Hepatocyte (in vitro differentiated cells): ENCODE measurements at places on chromosomes 5 and 9. TPM values are rescaled to one million over a fixed set of nuclear protein-coding genes. Genes with fewer than 3 reads are reported as not detected.

- no peak for DNase-seq
Observed at GRCh38 chr9:91359734-91360470, 1.8 kb downstream of the AUH start.

DNA sequence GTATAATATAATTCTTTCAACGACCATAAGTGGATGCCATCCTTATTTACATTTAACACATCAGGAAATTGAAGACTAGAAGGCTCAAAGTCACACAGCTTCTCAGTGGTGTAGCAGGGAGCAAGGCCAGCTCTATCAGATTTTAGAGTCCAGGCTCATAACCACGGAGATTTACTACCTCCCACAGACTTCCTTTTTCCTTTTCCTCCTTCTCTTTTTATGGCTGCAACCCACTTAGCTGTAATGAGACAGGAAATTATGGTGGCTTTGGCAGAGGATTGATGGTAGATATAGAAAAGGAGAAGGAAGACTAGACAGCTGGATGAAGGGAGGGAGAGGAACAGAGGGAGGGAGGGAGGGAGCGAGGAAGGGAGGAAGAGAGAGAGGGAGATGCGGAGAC lies 47.4 kb downstream of the SPEF2 start:
- DNase-seq, result no peak

DNA sequence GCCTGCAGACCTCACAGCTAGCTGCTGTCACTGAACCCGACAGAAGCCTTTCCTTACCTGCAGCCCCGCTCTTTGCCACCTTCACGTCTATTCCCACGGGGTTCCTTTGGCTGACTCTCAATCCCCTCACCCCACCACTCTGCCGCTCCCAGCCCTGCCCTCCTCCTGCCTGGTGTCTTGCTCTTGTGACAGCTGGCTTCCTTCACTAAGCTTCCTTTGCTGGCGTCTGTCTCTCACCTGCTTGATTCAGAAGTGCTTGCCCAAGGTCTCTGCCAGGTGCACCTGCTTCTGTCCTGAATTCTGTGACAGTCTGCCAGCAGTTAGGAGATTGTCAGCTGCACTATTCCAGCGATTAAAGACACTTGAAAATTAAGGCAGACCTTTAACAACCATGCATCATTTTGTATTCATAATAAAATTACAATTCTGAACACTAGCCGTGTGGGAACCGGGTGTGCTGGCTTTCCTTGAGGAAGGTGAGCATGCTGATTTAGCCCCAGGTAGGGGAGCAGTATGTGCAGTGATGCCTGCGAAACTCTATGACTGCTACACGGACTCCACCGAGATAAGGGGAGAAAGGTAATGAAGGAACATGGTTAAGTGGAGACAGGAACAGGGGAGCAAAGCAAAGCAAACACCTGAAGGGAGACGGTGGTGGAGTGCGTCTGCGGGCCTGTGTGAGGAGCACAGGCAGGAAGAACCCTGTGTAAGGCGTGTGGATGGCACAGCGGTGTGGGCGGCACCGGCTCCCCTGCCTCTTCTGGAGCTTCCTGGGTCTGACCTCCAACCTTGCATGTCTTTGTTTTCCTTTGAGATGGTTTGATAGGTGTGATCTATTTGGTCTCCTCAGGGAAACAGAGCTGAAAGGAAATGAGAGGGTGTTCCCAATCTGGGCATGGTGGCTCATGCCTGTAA lies 80.1 kb upstream of the CACNA1B start:
- no peak for DNase-seq

- no peak for DNase-seq
Observed at GRCh38 chr9:32180597-32180996, 203.8 kb upstream of the ACO1 start.

DNA sequence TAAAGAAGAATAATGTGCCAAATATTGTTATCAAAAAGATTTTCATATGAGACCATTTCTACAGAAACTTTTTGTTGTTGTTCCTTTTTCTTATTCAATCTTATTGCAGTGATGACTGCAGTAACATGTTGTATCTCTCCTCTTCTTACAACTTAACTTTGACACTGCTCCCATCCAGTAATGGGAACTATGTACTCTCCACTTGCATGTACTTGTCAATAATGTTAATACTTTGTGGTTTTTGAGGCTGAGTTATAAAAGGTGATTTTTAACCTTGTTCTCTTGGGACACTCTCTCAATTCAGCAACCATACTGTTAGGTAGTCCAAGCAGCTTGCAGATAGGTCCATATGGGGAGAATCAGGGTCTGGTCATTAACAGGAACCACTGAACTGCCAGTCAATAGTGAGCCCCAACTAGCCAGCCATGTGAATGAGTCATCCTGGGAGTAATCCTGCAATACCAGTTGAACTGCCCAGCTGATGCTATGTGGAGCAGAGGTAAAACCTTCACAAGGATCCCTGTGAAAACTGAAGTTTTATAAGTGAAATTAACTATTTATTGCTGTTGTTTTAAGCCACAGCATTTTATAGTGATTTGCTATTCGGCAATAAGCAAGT lies 199.6 kb upstream of the DAB2 start:
- peak; percentile 83 for DNase-seq

DNA sequence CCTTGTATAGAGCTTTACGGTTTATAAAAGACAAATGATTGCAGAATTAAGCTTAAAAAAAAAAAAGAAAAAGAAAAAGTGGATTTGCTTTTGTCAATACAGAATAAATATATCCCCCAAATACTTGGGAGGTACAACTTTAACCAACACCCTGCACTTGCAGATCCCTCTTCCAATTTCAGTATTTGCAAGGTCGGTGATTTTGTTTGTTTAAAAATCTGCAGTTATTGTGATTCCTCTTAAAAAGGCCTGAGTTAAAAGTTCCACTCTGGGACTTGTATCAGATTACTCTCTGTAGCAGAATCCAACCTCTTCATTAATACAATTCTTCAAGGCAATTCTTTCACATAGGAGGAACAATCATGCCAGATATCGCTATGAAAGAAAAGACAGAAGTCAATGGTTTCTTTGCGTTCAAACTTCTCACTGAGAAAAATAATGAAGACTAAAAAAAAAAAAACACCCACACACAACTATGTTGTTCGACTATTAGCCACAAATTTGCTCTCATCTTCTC lies 400.9 kb downstream of the EBF1 start:
- DNase-seq, result no peak

DNA sequence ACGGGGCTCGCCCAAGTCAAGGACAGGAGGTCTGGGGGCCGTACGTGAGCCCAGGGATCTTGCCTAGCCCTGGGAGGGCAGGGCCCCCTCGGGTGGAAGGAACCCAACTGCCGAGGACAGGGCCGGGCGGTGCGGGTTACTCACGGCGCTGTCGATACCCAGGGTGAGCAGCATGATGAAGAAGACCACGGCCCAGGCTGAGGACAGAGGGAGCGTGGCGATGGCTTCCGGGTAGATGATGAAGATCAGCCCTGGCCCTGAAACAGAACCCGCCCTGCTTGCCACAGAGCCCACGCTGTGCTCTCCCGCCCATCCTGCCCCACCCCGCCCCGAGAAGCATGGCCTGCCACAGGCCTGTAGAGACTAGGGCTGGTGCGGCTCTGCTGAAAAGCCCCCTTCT lies 34.1 kb downstream of the SLC6A3 start:
- no peak for DNase-seq

GRCh38 chr5:176650354-176650884 lies 3.1 kb downstream of the TSPAN17 start:
- DNase-seq, result no peak

DNA sequence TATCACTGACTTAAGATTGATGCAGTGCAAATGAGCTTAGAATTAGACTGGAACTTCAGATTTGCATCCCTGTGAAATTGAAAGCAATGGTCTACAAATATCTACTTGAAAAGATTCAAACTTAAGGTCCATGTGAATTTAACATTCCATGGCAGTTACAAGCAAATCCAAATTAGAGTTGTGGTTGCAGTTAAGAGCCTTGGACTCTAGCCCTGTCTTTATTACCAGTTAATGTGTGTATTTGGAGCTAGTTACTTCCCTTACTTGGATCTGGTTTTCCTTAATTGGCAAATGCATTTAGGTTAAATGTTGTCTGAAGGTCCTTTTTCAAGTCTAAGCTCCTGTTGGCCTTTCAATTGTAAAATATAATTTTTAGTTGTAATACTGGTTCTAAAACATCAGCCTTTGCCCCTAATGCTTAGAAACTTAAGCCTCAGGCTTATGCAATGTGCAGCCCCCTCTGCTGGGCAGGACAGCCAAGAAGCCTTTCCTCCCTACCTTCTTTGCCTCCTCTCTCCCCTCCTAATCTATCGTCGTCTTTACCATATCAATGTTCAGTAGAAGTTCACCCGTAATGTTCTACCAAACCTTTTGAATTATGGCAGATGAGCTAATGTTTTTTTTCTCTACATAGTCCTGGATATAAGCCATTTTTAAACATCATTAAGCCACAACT lies 59.5 kb downstream of the ERMP1 start:
- no peak for DNase-seq

DNA sequence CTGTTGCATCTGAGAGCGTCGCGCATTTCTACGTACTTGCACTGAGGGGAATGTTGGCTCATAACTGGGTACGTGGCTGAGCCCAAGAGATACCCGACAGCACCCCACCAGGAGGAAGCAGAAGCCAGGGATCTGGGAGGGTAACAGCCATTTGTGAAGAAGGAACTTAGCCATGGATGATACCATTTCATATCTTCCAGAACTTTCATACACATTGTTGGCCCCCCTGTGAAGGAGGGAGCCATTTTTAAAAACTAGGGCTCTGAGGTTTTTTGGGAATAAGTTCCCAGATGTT lies 101.4 kb upstream of the SLC44A1 start:
- DNase-seq, result no peak

DNA sequence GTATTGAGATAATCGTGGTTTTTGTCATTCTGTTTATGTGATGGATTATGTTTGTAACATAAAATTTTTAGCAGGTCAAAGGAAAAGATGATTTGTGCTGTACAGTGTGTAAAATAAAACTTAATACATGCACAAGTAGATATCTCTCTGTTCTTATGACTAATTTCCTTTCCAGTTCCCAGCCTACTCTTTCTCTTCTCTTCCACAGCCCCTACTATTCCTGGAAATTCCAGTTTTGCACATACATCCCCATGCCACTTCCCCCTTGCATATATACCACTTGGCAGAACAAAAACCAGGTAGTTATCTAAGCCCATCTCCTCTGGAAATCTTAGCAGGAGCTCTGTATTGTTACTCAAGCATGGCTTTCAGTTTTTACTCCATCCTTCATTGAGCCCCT lies 20.2 kb downstream of the TEK start:
- no peak for DNase-seq

GRCh38 chr5:39370555-39371366 lies 6.5 kb upstream of the C9 start:
- DNase-seq, result peak; percentile 76

DNA sequence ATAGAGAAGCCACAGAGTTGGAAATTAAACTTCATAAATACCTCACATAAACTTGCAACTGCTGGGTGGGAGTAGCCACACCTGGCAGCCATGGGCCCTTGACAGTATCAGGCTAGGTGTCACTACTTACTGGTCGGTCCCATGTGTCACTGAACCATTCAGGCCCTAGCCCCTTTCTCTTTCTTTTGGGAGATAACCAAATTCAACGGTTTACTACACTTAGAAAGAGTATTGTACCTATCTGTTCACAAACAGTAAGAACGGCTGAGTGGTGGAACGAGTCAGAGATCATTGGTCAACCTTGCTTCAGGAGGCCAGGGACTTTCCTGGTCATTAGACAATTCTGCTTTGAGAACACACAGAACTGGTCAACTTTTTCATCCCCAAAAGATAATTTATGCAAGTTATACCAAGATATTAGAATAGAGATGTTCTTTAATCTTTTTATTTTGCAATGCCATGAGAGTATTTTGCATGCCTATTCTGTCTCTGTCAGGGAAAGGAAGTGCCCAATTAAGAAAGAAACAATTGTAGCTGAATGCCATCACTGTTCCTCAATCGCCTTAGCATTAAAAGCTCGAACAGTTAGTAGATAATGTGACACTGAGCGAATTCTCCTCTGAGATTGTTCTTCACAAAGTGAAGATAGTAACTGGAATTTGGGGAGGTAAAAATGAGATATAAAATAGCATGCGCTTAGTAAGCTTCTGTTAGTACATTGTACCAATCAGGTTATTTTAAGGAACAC lies 50.9 kb downstream of the GOLPH3 start:
- DNase-seq, result no peak

- DNase-seq, result no peak
Observed at GRCh38 chr5:66113160-66113559, 30.9 kb upstream of the SREK1 start.

- DNase-seq, result no peak
Observed at GRCh38 chr5:19751326-19751725, 236.7 kb downstream of the CDH18 start.

DNA sequence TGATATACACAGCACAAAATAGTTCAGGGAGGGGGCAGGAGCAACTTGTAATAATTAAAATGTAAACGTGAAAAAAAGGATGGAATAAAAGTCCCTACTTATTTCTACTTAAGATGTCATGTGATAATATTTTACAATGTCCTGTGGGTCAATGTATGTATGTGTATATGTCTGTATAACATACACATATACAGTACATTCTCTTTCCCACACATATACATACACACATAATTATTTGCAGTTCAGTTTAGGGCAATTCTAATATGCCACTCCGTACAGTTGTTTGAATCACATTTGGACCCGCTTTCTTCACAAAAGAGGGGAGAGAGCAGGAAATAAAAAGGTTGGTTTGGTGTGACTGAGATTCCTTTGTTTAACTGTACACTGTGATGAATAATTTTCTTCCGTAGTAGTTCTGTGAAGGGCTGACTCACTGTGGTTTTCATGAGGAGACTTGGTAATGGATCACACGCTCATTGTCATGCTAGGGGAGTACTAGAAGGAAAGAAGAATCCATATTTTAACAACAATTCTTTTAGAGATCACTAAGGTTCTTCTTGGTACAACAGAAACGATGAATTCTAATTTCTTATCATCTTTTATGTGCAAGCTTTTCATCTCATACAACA lies 26.2 kb upstream of the ACOT12 start:
- no peak for DNase-seq

GRCh38 chr5:61496446-61496845 lies 164.4 kb downstream of the ZSWIM6 start:
- DNase-seq, result no peak

GRCh38 chr9:127530206-127530941 lies 79.1 kb downstream of the LRSAM1 start:
- no peak for DNase-seq

GRCh38 chr5:112049738-112050137 lies 292.7 kb upstream of the NREP start:
- DNase-seq, result no peak

Gene ADRA1B
- 2.0 and 2.6 TPM in 2 replicates for total RNA-seq

Gene AK8
- total RNA-seq, result 0.40 and 1.8 TPM in 2 replicates

Gene PCDHGB3
- not detected in 2 replicates for total RNA-seq

Gene SPINK4
- total RNA-seq, result not detected in 2 replicates

Gene PCDHGA7
- 0.04 and 0.10 TPM in 2 replicates for total RNA-seq

Gene FGF18
- total RNA-seq, result 1.00 and 2.2 TPM in 2 replicates

Gene TNPO1
- total RNA-seq, result 128 and 143 TPM in 2 replicates

Gene GFI1B
- 0.10 TPM in 1 of 2 replicates, not detected in the other for total RNA-seq

Gene STING1
- total RNA-seq, result 7.7 and 12.6 TPM in 2 replicates

Gene PCBD2
- 5.2 and 7.6 TPM in 2 replicates for total RNA-seq
